ENCODE measurements at places on chromosomes 5 and 9.

GRCh38 chr9:100939636-100940035 is 88.9 kb upstream of the PLPPR1 start:
- no peak for DNase-seq

- DNase-seq, result peak; percentile 27
Observed at GRCh38 chr9:36091026-36091953, 45.2 kb upstream of the GLIPR2 start.

DNA sequence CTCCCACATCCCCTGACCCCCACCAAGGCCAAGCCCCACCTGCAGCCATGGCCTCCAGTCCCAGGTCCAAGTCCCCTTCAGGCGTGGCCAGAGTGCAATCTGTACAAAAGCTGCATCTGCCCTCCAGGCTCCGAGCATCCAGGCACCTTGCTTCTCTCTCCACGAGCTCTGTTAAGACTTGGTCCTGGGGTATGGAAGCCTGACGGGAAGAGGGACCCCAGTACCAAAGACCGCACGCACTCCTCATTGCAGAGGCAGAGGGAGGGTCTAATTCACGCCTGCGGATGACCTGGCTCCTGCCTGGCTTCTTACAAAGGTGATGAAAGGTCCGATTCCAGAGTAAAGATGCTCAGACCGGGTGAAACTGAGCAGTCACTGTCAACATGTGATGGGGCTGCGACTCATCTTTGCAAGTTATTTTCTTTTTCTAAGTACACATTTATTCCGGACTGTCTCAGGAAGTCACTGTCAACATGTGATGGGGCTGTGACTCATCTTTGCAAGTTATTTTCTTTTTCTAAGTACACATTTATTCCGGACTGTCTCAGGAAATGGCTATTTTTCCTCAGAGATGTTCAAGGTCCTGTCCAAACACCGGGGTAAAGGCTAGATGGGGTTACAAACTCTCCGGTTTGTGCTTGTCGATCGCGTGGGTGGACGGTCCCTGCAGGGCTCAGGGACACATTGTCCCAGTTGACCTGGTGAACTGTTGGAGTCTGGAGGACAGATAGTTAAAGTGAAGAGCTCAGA is 252.0 kb upstream of the IRX4 start:
- DNase-seq, result no peak

- DNase-seq, result no peak
Observed at GRCh38 chr9:114345493-114346065, 15.9 kb downstream of the ORM2 start.

DNA sequence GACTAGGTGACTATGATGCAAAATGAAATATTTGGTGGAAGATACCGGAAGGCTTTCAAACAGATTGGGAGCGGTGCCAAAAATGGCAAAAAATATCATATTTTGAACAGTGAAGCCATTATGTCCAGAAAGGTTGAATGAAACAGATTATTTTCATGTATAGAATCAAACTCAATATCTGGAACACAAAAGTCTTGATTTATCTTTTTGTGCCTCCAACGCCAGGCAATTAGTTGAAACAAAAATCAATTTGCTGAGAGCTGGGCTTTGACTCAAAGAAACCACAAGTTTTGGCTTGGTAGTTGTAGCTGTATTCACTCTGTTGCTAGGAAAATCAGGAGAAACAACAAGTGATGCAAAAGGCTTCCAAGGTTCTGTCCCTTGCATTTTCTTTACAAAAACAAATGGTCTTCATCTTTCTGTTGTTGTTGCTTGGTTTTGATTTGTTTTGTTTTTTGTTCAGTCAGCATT is 421.7 kb upstream of the TYRP1 start:
- no peak for DNase-seq

GRCh38 chr9:106421772-106422171 is 441.2 kb upstream of the ZNF462 start:
- DNase-seq, result no peak

DNA sequence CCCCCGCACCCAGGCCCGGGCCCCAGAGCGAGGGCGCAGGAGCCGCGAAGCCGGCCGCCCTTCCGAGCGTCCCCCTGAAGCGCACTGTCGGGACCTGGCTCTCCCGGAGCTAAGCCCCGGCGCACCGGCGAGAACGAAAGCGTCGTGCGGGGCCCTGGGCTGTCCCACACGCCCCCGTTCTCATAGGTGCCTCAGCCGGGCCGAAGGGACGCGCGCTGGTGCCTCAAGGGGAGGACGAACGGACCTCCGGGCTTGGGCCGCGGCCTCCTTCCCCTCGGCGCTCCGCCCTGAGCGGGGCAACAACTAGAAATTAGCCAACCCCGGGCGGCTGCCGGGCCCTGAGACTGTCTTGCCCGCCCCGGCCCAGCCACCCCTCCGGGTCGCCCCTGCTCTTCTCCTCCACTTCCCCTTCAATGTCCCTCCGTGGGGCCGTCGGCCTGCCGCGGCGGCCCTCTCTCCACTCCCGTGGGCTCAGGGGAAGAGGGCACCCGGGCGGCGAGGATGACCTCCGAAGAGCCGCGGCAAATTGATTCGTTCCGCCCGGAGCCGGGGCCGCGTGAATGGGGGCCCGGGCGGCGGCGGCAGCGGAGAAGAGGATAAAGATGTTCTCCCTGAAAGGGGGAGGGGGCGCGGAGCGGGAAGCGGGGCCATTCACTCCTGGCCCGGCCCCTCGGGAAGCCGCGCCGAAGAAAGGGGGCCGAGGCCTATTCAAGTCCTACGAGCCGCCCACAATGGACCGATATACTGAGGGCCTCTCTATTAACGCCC is 3.5 kb upstream of the PRDM12 start:
- DNase-seq, result no peak

- DNase-seq, result no peak
Observed at GRCh38 chr5:132473668-132474067, 16.9 kb downstream of the IRF1 start.

GRCh38 chr9:130212543-130213297 is 40.5 kb downstream of the NCS1 start:
- DNase-seq, result no peak

GRCh38 chr9:114028646-114029045 is 49.5 kb downstream of the AMBP start:
- no peak for DNase-seq

DNA sequence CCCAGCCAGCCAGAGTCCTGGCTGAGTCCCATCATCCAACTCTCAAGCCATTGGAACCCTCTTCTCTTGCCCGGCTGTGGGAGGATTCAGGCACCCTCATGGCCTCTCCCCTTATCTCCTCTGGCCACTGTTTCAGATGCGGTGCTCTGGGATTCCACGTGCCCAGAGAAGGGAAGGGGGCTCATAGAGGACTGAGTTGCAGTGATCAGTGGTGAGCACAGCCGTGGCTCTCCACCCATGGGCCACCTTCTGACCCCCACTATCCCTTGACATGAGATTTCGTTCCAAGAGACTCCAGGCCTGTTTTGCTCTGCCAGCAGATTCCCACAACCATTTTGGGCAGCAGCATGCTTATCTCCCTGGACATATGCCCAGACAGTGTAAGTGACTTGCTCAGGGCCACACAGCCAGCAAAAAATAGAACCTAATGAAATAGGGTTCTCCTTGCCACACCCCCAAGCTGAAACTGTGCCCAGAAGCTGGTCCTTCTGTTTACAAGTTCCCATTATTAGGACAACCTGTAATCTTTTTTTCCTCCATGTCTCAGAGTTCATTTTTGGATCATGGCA is 2.7 kb downstream of the GPX3 start:
- no peak for DNase-seq

- DNase-seq, result no peak
Observed at GRCh38 chr5:165996201-165996875, 2295.1 kb upstream of the WWC1 start.

DNA sequence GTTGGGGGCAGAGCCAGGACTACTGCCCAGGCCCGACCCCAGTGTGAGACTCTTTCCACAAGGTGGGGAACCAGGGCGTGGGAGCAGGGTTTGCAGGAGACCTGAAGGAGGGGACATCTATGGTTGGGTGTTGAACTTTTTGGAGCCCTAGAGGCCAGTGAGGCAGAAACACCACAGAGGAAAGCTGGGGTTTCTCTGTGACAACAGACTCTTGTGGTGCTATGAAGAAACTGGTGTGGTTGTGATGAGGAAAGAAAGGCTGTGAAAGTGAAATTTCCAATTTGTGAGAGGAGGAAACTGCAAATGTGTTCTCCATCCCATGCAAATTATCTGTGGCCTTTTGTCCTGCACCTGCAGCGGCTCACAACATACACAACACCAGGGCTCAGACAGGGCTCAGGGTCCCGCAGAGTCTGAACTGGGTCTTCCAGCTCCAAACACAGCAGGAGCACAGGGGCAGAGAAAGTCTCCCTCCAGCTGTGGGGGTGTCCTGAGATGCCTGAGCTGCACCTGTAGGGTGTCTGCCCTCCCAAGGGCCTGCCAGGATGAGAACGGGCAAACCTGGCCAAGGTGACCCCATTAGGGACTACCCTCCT is 51.4 kb upstream of the GRHPR start:
- peak; percentile 93 for DNase-seq

DNA sequence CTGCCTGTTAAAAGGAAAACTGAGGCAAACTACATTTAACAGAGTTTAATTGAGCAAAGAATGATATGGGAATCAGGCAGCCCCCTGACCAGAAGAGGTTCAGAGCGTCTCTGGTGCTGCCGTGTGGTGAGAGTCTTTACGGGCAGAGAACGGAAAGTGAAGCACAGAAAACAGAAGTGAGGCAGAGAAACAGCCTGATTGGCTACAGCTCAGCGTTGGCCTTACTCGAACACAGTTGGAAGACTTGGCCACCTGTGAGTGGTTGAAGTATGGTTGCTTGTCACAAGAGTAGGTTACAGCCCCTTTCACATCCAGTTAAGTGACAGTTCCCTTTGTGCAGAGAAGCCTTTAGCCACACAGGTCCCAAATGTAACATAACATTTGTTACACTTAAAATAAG is 16.9 kb upstream of the FBP1 start:
- DNase-seq, result peak; percentile 85

DNA sequence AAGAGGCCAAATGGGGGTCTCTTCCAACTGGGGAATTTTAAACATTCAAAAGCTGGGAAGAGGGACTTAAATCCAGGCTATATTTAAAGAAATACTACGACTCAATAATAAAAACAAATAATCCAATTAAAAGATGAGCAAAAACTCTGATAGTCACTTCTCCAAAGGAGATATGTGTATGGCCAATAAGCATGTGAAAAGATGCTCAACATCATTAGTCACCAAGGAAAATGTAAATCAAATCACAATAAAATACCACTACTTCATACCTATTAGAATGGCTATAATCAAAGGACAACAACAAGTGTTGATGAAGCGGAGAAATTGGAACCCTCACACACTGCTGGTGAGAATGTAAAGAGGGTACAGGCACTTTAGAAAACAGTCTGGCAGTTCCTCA is 130.4 kb downstream of the CDK5RAP2 start:
- no peak for DNase-seq

DNA sequence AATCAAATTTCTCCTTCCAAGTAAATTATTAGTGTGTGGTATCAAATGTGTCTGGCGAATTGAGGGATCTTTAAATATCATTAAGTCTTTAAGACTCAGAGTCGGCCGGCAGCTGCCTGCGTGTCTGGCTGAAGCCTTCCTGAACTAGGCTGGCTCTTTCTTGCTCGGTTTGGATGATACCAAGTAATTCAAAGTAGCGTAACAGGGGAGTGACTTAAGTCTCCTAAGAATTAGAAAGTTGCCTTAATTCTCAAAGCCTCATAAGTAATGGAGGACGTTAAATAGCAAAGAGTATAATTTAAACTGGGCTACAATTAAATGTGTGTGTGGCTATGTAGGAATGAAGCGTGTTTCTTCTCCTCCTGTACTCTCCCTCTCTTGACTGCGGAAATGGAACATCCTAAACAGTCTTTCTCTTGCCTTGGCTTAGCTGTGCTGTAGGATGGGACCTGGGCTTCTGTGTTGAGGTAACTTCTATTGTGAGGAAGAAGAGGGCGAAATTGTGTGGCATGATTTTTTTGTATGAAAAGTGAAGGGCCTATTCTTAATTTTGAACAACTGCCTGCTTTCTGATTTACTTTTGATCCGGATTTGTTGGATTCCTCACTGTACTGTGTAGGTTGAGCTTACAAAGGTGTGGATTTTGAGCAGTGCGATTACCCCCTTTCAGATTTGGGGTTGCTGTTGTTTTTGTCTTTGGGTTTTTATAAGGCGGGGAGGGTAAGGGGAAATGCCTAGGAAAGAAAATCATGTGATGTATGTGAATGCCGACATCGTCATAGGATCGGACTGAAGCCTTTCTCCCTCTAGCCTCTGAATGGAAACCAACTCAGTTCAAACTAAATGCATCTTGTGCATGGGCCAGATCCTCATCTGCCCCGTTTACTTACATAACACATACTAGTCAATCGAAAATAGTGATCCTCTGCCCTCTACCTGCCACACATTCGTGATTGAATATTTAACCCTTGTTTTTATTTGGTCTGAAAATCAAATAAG is 29.9 kb downstream of the CPEB4 start:
- peak; percentile 90 for DNase-seq

- no peak for DNase-seq
Observed at GRCh38 chr9:99300603-99301002, 78.5 kb downstream of the SEC61B start.

GRCh38 chr5:179264783-179265513 is 80.3 kb downstream of the ADAMTS2 start:
- no peak for DNase-seq

- no peak for DNase-seq
Observed at GRCh38 chr5:87169300-87169991, 98.2 kb upstream of the RASA1 start.

DNA sequence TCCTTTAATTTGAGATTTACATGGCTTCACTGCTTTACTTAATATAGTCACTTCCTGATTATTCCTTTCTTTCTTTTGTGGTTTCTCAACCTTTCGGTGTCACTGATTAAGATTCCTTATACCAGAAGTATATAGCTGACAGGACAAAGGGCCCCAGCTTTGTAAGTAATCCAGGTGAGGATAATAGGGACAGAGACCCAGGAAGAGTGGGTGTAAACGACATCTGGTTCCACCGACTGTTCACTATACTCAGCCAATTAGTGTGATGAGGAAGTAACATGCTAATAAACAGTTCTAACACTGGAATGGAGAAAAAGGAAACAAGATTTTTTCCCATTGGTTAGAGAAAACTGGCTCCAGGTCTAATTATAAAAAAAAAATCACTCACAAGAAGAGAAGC is 286.3 kb upstream of the EFNA5 start:
- no peak for DNase-seq

DNA sequence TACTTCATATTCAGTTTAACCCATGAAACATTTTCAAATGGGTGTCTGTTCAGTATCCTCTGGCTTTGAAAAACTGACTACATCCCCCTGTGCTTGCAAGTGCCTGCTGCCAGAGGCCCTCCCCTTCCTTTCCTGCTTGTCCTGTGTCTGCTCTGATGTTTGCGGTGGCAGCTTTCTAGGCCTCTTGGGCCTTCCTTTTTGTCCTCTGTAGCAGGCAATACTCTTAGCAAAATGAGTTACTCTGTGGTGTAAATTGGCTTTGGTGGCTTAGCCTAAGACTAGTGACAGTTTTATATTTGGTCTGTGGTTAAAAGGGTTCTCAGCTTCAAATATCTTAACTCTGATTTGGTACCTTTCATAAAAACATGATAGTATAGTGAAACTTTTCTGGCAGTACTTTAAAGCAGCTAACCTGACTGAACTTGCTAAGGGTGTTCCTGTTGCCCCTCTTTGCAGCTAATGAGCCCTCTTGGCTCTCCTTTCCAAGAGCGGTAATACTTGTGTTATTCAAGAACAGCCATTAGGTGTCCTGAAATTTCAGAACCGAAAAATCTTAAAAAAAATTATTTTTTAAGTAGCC is 76.6 kb downstream of the GOLM1 start:
- no peak for DNase-seq

Measured in Karpas-422 (cell line).